NCI-H2081 treated with DMSO at 0.1 percent for 48 hours (cell line): ENCODE measurements at places on chromosomes 16 and 17.

- DNase-seq = no peak
These were observed 18.1 kb downstream of the KATNIP start for GRCh38 chr16:27568077-27568476.

DNA sequence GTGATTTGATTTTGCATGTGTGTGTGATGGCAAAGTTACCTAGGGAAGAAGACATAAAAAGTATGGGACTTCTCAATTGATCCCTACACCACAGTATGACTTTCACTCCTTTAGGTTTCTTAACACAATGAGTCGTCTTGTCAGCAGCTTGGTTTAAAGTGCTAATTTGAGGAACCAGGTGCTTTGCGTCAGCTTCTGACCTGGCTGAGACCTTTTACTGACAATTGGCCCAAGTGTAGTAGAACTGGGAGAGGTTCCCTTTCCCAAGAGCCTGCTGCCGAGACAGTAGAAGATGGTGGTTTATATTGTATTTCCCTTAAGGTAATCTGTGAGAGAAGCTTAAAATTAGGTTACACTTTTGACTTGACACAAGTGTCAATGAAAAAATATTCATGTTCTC, 54.9 kb downstream of the LDHD start:
- DNase-seq = no peak

DNA sequence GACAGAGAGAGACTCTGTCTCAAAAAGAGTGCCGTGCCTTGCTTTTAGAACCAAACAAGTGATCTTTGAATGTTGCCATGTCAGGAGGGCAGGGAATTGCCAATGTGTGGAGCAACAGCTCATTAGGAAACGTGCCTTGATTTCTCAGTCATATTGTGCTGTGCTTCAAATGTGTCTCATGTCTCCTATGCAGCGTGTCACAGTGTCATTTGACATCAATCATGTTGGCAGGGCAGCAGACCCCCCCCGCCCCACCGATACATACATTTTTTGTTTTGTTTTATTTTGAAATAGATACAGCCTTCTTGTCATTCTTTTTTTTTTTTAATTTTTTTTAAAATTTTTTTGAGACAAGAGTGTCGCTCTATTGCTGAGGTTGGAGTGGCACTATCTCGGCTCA, 22.1 kb downstream of the MRC2 start:
- DNase-seq = no peak

DNA sequence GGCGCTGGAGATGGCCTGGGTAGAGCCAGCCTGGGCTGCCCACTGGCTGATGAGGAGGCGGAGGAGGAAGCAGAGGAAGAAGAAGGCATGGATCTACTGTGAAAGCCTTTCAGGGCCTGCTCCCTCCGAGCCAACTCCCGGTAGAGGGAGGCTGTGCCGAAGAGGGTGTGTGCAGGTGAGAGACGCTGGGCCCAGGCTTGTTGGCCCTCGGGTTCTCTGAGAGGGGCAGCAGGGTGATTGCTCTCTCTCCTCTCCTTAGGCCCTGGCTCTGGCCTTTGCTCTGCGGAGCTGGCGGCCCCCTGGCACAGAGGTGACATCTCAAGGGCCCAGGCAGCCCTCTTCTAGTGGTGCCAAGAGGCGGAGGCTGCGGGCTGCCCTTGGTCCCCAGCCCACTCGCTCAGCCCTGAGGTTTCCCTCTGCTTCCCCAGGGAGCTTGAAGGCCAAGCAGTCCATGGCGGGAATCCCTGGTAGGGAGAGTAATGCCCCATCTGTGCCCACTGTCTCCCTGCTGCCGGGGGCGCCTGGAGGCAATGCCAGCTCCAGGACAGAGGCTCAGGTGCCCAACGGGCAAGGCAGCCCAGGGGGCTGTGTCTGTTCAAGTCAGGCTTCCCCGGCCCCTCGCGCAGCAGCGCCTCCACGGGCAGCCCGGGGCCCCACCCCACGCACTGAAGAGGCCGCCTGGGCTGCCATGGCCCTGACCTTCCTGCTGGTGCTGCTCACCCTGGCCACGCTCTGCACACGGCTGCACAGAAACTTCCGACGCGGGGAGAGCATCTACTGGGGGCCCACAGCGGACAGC, 3.6 kb downstream of the TP53I13 start:
- DNase-seq = no peak

GRCh38 chr17:48471817-48472410, 41.9 kb upstream of the SKAP1 start:
- DNase-seq = peak; percentile 77

GRCh38 chr17:19702217-19702641, 14.2 kb downstream of the SLC47A2 start:
- no peak for DNase-seq

GRCh38 chr16:55660828-55661227, 5.0 kb downstream of the SLC6A2 start:
- no peak for DNase-seq

- no peak for DNase-seq
These were observed at the start of gene NEUROD2 for GRCh38 chr17:39607851-39608130. Gene NEUROD2, minus strand, starts transcription at chr17:39607920. Its CDS starts 1,321 bp downstream, at chr17:39606599.

- no peak for DNase-seq
These were observed at the start of gene DOC2B for GRCh38 chr17:181245-182049. Gene DOC2B, minus strand, starts transcription at chr17:181650. Its CDS starts 171 bp downstream, at chr17:181479.

- no peak for DNase-seq
These were observed 26.8 kb upstream of the PRKCA start for GRCh38 chr17:66275651-66276050.

- no peak for DNase-seq
These were observed 10.3 kb upstream of the MRPL58 start for GRCh38 chr17:75001915-75002843.

- DNase-seq = no peak
These were observed 33.0 kb upstream of the PMP22 start for GRCh38 chr17:15298176-15298575.

- no peak for DNase-seq
These were observed 19.1 kb downstream of the C16orf95 start for GRCh38 chr16:87297918-87298631.

- DNase-seq = no peak
These were observed 391.6 kb downstream of the CDH11 start for GRCh38 chr16:64730261-64730660.

DNA sequence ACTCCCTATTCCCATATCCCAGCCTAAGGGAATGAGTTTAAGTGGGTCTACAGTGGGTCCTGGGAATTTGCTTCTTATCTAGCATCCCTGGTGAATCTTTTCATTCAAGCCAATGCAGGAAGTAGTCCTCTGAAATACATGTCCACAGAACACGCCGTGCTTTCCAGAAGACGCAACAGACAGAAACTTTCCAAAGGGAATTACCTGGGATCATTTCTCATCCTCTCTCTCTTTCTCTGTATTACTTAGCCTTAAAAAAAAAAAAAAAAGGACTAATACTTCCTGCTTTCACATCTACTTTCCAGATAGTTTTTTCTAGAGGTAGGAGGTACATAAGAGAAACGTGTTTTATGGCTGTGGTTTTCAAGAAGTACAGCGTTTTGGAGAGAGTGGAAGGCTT, 499.0 kb downstream of the MAF start:
- DNase-seq = no peak

DNA sequence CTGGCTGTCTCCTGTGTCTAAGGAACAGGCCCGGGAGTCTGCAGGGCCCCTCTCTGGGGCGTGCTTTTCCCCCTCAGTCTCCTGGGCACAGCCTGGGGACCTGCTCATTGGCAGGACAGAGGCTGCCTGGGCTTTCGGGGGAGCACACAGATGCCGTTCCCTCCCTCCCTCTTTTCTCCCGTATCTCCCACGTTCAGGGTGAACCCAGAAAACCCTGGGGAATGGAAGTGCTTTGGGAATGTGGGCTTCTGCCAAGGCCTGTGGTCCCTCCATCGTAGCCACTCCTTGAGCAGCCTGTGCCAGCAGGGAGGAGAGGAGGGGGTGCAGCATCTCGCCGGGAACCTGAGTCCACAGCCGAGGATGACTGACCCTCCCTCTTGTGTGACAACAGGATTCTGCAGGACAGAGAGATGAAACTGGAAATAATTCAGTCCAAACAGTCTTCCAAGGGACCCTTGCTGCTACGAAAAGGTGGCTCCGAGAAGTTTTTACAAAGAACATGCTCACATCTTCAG, 52.0 kb downstream of the RNF213 start:
- no peak for DNase-seq

- no peak for DNase-seq
These were observed 12.5 kb downstream of the ADCY9 start for GRCh38 chr16:4103745-4104144.

DNA sequence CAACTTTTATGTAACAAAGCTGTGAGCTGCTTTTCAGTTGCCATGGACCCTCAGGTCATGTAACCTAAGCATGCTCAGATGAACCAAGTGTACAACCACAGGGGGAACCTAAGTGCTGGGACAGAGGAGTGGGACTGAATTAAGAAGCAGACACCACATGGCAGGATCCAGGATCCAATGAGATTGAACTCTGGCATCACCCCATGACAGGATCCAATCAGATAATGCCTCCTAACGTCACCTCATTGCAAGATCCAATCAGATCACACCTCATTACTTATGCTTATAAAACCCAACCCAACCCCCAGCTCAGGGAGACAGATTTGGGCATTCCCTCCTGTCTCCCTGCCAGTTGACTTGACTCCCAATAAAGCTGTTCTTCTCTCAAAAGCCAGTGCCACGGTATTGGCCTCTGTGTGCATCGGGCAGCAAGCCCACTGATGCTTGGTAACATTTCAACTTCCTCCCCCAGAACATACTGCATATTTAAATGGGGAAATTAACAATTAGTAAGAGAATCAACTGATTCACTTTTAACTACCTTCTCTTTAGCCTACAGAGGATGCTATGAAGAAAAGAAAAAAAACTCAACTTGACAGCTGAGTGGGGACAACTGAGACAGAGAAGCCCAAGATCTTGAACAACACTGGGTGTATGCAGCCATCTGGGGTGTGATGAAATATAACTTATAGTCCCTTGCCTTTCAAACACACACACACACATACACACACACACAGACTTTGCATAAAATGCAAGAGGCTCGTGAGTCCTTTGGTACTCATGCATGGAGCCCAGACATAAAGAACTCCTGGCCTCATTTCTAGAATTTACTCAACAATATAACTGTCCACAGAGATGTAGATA, 148.4 kb downstream of the SLC39A11 start:
- no peak for DNase-seq

DNA sequence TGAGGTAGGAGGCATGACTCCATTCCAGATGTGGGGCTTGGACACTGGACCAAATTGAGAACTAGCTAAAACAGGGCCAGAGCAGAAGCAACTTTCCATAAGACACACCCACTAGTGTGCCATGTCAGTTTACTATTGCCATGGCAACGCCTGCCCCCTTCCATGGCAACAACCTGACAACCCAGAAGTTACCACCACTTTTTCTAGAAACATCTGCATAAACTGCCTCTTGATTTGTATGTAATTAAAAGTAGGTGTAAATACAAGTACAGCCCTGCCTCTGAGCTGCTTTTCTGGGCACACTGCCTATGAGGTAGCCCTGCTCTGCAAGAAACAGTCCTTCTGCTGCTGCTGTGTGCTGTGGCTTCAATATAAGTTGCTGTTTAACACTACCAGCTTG, 19.5 kb upstream of the SCNN1B start:
- DNase-seq = no peak

DNA sequence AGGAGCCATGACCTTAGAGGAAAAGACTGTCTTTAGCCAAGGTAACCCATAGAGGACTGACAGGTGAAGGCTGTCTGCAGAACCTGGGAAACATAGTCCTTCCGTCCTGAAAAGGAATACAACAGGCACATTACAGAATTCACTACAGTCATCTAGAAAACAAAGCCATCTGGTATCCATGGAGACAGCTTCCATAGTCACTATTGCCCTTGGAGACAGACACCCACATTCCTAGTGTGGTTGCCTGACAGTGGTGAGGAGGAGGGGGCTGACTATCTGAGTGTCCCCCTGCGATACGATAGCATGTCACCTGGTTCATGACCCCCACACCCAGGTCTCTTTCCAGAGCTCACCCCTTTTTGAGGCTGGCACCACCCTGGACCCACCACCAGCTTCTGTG, 254.7 kb downstream of the CDH13 start:
- DNase-seq = no peak

DNA sequence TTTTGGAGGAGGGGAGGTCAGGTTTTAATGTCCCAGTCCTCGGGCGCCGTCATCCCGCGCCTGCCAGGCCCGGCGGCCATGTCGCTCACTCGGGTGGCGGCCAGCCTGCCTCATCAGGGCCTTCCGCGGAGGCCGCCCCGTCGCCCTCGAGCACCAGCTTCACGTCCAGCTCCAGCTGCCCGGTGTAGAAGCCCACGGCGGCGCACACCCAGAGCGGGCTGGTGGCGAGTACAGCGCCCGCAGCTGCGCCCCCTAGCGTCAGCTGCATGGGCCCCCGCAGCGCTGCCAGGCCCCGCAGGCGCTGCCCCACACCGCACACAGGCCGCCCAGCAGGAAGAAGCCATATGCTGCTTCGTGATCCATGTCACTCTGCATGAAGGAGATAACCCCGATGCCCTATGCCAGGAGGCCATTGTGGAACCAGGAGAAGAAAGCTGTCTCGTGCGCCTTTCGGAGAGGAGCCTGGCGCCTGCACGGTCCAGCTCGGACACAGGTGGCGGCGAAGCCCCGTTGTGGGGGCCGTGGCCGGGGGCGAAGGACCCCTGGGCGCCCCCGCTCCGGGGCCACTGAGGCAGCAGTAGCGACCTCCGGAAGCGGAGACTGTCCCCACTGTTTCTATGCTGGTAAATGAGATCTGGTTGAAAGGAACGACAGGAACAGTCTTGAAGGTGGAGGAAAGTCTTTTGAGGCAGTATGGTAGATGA, 9.6 kb downstream of the AP2B1 start:
- no peak for DNase-seq

DNA sequence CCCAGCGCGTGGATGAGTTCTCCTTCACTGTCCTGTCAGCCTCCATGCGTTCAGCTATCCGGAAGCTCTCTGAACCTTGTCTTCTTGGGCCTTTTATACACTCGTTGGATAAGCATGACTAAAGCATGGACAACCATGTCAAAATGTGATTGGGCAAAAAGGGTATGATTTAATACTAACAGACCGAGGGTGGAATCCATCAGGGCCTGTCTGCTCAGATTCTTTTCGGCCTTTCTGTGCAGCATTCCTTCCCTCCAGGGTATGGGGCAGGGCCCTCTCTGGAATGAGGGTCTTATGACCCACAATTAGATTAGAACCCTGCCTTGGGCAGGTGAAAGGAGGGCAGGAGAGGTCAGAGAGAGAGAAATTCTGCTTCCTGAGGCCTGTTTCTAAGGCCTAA, 14.0 kb upstream of the CCL5 start:
- no peak for DNase-seq
